ENCODE measurements at places on chromosomes 11 and 22.

- DNase-seq = peak; percentile 72
Measured at GRCh38 chr11:2268729-2269600, 1.4 kb downstream of the ASCL2 start.

GRCh38 chr11:71498091-71498490 is 29.0 kb upstream of the KRTAP5-7 start:
- no peak for DNase-seq

DNA sequence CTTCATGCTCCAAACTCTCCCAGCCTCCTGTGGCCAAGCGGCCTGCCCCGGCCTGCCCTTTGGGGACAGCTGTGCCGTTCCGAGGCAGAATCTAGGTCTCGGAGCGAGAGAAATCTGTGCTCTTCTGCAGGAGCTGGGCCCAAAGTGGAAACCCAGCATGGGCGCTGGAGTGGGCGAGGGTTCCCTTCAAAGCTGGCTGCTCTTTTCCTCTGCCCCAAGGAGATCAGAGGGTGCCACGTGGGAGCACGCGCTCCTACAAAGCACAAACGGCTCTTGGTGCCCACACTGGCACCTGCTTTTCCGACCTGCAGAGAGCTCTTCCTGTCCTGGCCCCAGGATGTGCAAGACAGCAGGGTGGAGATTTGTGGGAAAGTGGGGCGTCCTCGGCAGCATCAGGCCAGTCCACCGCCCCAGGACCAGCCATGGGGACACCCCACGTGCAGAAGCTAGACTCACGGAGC is 6.9 kb downstream of the OSBPL5 start:
- no peak for DNase-seq

GRCh38 chr11:73997120-73997770 is 11.6 kb downstream of the UCP3 start:
- no peak for DNase-seq

- DNase-seq = no peak
Measured at GRCh38 chr11:57321388-57322255, 3.1 kb downstream of the TNKS1BP1 start.

GRCh38 chr11:73267906-73268540 is 4.1 kb upstream of the P2RY6 start:
- DNase-seq = no peak

- no peak for DNase-seq
Measured at GRCh38 chr11:95520369-95521132, 269.0 kb downstream of the FAM76B start.

DNA sequence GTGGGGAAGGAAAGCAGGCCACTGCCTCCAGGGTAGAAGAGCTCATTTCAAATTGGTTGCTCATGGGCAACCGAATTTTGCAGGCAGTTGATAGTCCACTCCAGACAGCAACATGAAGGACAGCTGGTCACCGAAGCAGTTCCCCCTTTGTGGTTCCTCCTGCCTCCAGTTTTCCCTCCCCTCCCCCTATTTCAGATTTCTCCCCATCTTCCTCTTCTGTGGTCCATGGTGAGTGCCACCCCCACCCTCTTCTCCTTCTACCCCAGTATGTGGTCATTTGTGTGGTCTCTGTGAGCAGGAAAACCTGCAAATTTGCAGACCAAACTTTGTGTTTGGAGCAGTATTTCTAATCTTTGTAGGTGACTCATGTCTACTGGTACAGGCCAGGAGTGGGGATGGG is 38.2 kb upstream of the PAK1 start:
- DNase-seq = no peak
